ENCODE measurements at places on chromosomes 13 and 19. TPM values are rescaled to one million over a fixed set of nuclear protein-coding genes. Genes with fewer than 3 reads are reported as not detected.

NDUFS7 gene
- total RNA-seq: 57.5 TPM

TSHZ3 gene
- 9.6 TPM for total RNA-seq

POLR1G gene
- total RNA-seq: 16.2 TPM

FGF14 gene
- 8.1 TPM for total RNA-seq

KCNRG gene
- total RNA-seq: 2.6 TPM

CSNK1G2 gene
- total RNA-seq: 95.8 TPM

STOML3 gene
- total RNA-seq: not detected

CCDC122 gene
- total RNA-seq: 5.3 TPM

LYL1 gene
- 0.73 TPM for total RNA-seq

PDS5B gene
- 20.2 TPM for total RNA-seq

RFXAP gene
- total RNA-seq: 1.8 TPM

ZNF154 gene
- total RNA-seq: 0.37 TPM

CHERP gene
- total RNA-seq: 11.9 TPM

LIPE gene
- total RNA-seq: 4.0 TPM

All from subcutaneous preadipocyte (primary cell).